ENCODE measurements at places on chromosomes 4 and X. TPM values are rescaled to one million over a fixed set of nuclear protein-coding genes. Genes with fewer than 3 reads are reported as not detected.

Gene SASH3
- not detected for total RNA-seq

Gene NLGN4X
- total RNA-seq = under 0.01 TPM

Gene SPANXN4
- total RNA-seq = not detected

Gene ADGRL3
- 14.1 TPM for total RNA-seq

Gene MTTP
- total RNA-seq = under 0.01 TPM

Gene MGARP
- total RNA-seq = 59.0 TPM

Gene BEX5
- not detected for total RNA-seq

Gene ADRA2C
- total RNA-seq = 0.85 TPM

Gene CLNK
- not detected for total RNA-seq

Gene STPG2
- 0.56 TPM for total RNA-seq

Gene STBD1
- 8.8 TPM for total RNA-seq

Gene DUSP21
- total RNA-seq = not detected

Gene USP17L19
- not detected for total RNA-seq

Gene NUDT10
- total RNA-seq = 0.85 TPM

Gene F8A1
- total RNA-seq = 0.19 TPM

Gene HEPH
- total RNA-seq = 17.3 TPM

Gene LUZP4
- not detected for total RNA-seq

Gene TMPRSS11E
- total RNA-seq = not detected

Gene GPC4
- total RNA-seq = 0.85 TPM

Gene ANTXR2
- 218 TPM for total RNA-seq

Gene MAGEB17
- total RNA-seq = not detected

Gene KLHL4
- 4.4 TPM for total RNA-seq

Gene MTNR1A
- not detected for total RNA-seq

Gene VCX3B
- not detected for total RNA-seq

Gene H2BW1
- total RNA-seq = not detected

Gene TEX13D
- total RNA-seq = not detected

Gene FAM47A
- not detected for total RNA-seq

Gene GAGE10
- not detected for total RNA-seq

Gene TET2
- total RNA-seq = 8.5 TPM

Gene HNRNPDL
- total RNA-seq = 130 TPM

Gene NSUN7
- total RNA-seq = under 0.01 TPM

Gene INTU
- total RNA-seq = 3.1 TPM

Gene SULT1E1
- 3.9 TPM for total RNA-seq

Gene MOB1B
- 15.0 TPM for total RNA-seq

Gene GPR34
- total RNA-seq = not detected

Gene PAGE1
- total RNA-seq = not detected

Gene MAGEB10
- total RNA-seq = not detected

Gene LRAT
- not detected for total RNA-seq

Gene CCDC158
- 0.19 TPM for total RNA-seq

Gene MAD2L1
- 39.5 TPM for total RNA-seq

Gene SMIM31
- total RNA-seq = not detected

Gene VBP1
- total RNA-seq = 67.7 TPM

Gene MTMR8
- 0.19 TPM for total RNA-seq

Gene SOD3
- total RNA-seq = 156 TPM

Gene CXCR3
- total RNA-seq = not detected

Gene TMEM150C
- total RNA-seq = 0.38 TPM

Gene FAT4
- total RNA-seq = 11.6 TPM

Gene ABCE1
- 214 TPM for total RNA-seq

Gene RASSF6
- under 0.01 TPM for total RNA-seq

Gene CORIN
- 0.85 TPM for total RNA-seq

Gene MFAP3L
- 19.4 TPM for total RNA-seq

Gene SLC26A1
- under 0.01 TPM for total RNA-seq

Gene IL2
- total RNA-seq = not detected

Gene FAM9B
- not detected for total RNA-seq

Gene HSFX3
- total RNA-seq = not detected

Gene CFAP99
- total RNA-seq = not detected

Measured in regular cardiac myocyte (primary cell).